ENCODE measurements at places on chromosomes 7 and 10.

DNA sequence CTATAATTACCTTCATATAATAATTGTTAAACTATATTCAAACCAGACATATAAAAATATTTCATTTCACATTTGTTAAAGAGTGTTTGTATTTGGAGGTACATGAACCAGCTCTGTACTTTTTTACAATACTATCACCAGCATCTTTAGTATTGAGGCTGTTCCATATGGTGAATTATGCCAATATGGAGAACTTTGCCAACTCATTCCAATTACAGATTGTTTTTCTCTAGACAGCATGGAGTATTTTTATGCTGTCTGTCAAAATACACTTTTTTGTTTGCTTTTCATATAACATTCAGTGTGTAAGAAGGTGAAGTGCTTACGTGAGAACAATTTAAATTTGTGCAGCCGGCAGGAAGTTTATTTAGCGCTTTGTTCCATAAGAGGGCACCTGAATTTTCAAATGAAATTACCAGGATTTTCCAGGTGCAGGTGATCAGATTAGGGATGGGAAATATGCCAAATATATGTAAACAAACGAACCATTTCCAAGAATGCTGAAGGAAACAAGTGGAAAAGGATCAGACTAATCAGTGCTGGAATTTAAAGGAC, 54.9 kb downstream of the SEMA3E start:
- no peak for DNase-seq

GRCh38 chr7:102451371-102452054, 13.2 kb downstream of the ALKBH4 start:
- no peak for DNase-seq

DNA sequence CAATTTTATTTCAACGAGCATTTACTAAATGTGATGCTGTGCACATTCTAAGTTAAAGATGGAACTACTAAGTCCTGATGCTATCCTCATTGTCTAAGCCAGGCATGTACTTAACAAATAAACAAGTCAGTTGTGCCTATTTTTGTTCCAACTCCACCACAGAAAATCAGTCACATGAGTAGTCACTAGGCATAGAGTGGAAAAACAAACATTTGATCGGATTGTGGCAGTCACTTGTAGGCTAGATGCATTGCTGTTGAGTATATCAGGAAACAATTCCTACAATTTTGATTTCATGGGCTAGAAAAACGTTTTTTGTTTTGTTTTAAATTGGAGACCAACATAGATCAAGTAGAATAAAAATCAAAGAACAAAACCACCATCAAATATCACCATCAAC, 177.6 kb upstream of the SLC25A13 start:
- no peak for DNase-seq

DNA sequence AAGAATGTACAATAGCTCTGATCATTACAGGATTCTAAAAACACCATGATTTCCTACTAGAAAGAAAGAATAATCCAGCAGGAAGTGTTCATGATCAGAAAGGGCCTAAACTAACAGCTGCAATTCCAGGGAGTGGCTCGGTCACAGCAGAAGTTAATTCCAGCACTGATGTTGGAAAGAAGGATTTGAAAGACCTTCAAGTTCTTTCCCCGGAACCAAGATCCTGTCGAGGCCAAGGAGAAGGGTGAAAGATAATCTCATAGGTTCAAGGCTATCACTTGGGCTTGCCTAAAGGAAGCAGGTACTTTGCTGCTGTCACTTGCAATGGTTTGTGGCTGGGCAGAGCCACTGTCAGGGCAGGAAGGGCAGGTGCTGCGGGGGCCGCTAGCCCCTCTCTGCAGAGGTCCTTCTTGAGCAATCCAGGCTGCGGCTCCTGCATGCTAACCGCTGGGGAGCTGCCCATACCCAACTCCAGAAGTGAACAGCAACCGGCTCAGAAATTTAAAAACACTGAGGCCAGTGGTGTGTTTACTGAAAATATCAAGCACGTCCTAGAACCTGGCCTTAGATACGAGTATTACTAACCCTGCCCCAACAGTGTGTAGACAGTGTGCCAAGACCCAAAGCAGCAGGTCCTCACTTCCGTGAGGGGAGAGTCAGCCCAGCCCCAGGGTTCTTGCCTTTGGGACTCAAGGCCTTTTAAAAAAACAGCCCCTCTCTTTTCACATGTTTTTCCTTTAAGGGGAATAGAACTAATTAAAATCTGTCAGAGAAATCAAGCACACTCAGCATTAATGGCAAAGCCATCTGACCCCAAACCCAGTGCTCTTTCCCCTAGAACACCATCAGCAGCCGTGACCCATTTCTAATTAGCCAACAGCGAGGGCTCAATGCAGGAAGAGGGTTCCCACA, 76.8 kb downstream of the VIPR2 start:
- DNase-seq: no peak

DNA sequence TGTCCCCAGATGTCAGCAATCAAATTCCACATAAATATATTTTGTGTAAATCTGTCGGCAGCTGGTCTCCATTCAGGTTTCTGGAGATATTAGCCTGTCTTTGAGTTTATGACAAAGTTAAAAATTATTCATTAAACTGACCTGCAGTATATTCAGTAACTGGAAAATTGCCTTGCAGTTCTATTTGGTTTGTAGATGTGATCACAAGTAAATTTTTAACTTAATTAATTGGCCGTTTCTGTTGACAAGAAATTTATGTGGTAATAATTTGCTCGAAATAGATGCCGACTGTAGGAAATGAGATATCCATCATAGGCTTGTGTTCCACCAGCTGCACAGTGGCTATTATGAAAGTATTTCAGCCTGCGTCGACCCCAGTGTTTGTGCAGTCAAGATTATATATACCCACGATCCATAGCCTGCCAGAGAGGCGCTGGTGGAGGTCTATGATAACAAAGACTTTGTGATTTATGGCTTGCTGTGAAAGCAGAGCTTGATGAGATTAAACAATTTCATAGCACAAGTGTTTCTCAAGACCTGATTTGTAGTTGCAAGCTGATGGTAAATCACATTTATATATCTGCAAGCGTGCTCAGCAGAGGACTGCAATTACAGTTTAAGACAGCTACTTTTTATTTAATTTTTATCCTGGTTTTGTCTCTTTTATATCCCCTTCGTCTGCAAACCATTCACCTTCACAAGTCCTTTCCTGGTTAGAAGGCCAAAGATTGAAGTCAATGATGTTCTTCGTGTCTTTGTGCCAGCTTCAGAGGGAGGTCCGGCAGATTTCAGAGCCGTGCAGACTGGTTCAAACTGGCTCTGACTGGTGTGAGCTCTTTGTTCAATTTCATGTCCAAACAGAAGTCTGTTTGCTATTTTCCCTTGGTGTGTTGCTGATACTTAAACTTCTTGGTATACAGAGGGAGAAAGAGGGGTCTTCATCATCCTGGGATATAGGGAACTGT, 850.9 kb downstream of the LRMDA start:
- DNase-seq: no peak

DNA sequence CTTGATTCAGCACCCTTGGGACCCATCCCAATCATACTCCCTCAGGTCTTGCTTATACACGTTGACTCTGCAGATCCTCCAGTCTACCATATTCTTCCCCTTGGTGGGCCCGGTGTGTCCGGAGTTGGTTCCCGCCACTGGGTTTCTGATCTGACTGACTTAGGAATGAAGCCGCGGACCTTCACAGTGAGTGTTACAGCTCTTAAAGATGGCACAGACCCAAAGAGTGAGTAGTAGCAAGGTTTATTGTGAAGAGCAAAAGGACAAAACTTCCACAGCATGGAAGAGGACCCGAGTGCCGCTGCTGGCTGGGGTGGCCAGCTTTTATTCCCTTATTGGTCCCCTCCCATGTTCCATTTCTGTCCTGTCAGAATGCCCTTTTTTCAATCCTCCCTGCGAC, 5.9 kb upstream of the GDF10 start:
- DNase-seq: no peak

- DNase-seq: no peak
Measured at GRCh38 chr7:100573691-100574361, at the start of gene SAP25. Gene SAP25, minus strand, starts transcription at chr7:100573900. Its CDS starts 158 bp downstream, at chr7:100573742.

DNA sequence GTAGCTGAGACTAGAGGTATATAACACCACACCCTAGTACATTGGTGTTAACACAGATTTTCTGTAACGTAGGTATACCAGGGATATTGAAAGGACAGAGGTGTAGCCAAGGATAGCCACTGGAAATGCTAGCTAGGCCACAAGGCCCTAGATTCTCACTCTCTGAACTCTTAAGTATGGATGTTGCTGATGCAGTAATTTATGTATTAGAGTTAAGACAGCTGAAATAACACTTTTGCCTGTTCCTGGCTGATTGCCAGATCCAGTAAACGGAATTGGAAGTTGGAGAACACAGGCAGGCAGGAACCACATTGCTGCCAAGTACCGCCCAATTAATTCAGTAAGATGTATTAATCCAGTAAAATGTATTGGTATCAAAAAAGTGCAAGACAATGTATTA, 1.8 kb downstream of the CALU start:
- no peak for DNase-seq

DNA sequence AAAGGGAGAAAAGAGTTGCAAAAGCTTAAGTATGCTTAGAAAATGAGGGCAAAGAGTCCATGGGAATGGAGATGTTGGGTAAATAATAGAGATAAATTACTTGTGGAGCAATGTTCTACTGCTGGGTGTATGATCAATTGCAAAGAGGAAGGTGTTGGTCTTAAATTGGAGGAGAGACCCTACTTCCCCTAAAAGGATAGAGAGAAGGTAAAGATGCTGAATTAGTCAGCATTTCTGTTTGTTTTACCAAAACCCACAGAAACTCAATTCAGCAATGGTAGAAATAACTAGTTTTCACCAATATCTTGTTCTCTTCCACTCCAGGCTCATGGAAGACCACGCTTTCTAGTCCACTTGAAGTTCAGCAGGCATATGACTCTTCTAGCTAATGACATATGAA, 32.1 kb downstream of the ASB4 start:
- DNase-seq: no peak

Measured in activated naive CD4-positive, alpha-beta T cell (primary cell).